ENCODE measurements at places on chromosomes 6 and 20.

- DNase-seq: no peak
Measured at GRCh38 chr20:34316196-34316814, 13.2 kb upstream of the AHCY start.

GRCh38 chr20:37915434-37915787, 12.5 kb downstream of the VSTM2L start:
- DNase-seq: no peak

- DNase-seq: no peak
Measured at GRCh38 chr6:110054664-110055386, 76.7 kb downstream of the GPR6 start.

DNA sequence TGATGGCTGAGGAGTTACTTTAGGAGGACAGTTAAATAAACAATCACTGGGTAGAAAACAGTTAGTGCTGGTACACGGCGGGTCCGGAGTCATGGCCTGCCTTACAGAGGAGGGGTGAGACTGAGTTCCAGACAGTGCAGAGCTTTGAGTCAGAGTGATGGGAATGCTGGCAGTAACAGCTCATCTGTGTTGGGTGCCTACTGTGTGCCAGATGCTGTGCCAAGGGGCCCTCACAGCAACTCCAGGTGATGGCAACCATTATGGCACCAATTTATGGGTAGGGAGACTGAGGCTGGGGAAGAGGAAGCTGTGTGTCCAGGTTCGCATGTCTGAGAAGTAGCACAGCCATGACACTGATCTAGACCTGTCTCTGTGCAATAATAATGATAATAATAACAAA, 132.6 kb downstream of the CEBPB start:
- no peak for DNase-seq

- DNase-seq: no peak
Measured at GRCh38 chr6:143507358-143508145, 4.0 kb downstream of the FUCA2 start.

GRCh38 chr6:68657374-68658139, 22.5 kb downstream of the ADGRB3 start:
- DNase-seq: no peak

- DNase-seq: no peak
Measured at GRCh38 chr6:24949020-24949569, 13.3 kb upstream of the RIPOR2 start.

DNA sequence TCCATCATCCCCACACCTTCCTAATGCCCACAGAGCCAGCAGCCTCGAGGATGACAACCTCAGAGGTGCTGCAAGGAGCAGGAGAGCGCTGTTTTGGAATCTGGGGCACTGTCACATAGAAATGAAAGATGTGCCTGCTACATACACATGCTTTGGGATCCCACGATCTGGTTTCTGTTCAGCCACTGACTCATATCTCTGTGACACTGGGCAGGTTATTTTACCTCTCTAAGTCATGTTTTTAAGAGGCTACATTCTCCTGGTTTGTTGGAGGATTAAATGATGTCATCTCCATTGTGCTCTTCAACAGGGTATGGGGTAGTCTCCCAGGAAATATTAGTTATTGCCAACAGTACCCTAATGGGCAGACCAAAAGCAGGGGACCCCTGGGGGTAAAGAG, 32.6 kb upstream of the TAB2 start:
- DNase-seq: no peak

DNA sequence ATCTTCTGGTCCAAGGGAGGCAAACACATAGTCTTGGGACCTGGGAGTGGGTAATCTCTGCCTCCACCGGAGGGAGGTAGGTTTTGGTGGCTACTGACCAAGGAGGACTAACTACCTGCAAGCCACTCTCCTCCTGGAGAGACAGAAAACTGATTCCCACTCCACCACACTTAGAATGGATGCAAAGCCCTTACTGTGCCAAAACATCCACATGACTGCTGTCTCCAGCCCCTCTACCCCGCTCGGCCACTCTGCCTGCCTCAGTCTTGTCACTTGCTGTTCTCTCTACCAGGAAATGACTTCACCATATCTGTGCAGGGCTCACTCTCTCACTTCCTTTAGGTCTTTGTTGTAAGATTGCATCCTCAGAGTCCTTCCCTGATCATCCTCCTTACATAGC, 129.5 kb upstream of the ARG1 start:
- no peak for DNase-seq

DNA sequence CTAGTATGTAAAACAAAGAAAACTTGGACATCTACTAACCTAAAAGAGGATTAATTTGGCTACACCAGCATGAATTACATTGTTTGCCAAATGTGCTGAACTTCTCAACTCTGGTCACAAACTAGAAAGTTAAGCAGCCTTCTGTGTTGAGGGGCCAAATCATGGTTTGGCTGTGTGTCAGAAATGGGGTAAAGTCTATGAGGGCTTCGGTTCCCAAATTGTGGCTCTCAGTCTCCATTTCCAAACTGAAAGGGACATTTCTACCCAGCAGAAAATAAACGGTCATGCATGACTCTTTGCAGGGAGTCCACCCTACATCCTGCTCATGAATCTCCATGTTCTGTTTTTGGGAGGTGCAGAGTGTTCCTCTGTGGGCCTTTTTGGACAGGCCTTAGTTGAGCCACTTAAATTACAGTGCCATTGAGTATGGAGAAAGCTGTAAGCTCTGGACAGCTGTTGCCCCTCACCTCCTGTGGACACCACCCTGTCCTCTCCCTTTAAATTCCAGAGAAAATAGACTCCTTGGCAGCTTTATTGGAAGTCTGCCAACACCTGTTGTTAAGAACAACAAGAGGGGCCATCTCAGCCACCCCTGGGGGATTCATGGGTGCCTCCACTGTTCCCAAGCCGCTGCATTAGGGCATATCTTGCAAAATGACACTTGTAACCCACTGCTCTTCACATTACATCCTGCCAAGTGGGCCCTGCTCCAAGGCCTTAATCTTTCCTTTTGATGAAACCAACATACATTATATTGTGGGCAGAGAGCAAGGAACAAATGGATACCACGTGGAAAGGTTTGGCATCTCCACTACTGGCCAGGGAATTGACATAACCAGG, 27.5 kb upstream of the SNRPC start:
- DNase-seq: no peak

DNA sequence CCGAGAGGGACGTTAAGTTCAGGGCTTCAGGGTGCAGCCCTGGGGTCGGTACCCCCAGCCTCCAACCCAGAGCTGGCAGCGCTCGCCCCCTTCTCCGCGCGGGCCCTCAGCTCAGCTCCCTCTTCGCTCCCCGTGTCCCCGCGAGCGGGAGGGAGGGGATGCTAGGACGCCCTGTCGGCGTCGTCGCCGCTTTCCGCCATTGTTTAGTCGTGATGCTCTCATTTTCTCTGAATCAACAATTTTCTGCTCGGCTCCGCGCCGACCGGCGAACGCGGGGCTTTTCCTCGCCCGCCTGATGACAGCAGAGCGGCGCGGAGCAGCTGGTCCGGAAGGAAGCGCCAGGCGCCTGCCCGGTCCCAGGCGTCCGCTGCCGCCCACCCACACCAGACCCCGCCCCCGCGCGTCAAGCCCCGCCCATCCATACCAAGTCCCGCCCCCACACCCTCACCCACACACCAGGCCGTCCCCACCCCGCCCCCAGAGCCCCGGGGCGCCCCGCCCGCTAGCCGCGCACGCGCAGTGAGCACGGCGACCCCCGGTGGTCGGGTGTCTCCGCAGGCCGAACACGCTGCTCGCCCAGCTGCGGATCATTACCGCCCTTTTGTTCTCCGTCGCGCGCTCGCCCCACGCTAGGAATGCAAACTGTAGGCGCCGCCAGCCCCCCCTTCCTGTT, 50.1 kb upstream of the SLC32A1 start:
- DNase-seq: peak; percentile 20

- DNase-seq: peak; percentile 82
Measured at GRCh38 chr6:75213112-75213511, 7.3 kb upstream of the COL12A1 start.

GRCh38 chr6:30163918-30164654, 740 bp downstream of the TRIM15 start:
- no peak for DNase-seq

GRCh38 chr6:76861403-76861802, 601.9 kb downstream of the HTR1B start:
- DNase-seq: no peak
